Stimulated activated CD8-positive, alpha-beta memory T cell treated with anti-CD3 and anti-CD28 coated beads, Interleukin-15, amount 100 ng/mL, for 24 hours (primary cell): ENCODE measurements at places on chromosomes 1 and 21.

DNA sequence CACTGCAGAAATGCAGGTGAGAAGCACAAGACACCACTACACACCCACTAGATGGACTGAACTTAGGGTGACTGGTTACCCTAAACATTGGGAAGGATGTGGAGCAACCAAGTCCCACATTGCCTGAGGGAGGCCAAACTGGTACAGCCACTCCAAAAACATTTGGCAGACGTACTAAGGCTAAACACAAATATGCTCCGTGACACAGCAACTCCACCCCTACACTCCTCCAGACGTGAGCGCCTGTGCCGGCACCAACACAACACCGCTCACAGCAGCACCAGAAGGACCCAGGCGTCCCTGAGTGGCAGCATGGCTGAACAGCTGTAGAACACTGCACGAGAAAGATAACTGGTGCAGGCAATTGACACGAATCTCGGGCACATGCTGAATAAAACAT is 14.7 kb downstream of the PTTG1IP start:
- DNase-seq, result no peak

DNA sequence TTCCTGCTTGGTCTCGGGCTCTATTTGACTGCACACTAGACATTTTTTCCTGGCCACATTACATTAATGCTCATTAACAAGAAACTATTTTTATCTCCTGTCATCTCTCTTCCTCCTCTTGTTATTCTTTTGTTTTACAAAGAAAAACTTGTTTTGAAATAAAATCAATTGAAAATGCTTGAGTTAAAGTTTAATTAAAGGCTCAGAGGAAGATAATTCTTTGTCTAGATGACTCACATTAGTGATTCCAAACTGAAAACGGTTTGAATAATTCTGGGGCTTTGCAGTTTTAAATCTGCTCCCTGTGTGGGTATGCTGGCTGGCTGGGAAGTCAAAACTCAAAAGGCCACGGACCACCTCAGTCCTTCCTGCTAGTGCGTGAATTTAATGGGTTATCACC is 29.6 kb downstream of the RGS5 start:
- DNase-seq, result no peak

DNA sequence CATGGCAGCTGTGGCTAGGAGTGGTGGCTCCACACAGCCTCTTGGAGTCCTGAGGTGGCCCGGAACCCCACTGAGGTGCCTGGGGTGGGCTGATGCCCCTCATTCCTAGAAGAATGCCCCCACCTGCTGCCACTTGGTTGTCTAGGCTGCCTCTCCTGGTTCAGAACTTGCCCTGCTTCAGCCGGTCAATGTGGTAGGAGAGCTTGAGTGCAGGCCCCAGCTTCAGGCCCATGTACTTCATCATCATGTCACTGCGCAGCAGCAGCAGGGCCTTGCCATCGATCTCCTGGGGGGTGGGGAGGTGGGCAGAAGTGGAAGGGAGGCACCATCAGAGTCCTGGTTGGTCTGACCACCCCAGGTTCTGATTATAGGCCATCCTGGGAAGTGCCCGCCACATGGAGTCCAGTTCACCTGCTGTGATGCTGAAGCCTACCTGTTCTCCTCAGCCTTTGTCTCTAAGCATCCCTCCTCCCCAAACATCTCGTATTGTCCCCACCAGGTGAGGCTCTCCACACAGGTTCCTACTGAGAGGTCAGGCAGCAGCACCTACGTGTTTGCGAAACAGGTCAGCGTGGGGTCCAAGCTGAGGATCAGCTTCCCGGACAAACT is 6.6 kb upstream of the SLFNL1 start:
- no peak for DNase-seq

GRCh38 chr1:5448486-5448885 is 543.7 kb downstream of the NPHP4 start:
- DNase-seq, result no peak

DNA sequence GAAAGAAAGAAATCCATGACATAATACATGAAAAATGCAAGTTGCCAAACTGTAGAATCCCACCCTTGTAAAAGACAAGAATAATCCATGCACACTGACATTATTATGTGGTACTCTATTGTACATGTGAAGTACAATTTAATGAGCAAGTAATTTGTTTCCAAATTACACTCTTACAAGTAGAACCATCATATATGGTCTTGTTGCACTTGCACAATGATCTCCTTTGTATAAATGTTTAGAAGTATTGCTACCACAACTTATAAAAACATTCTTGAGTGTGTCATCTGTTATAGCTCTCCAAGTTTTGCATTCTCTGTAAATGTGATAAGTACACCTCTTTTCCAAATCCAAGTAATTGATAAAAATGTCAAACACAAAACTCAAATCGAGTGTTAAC is 29.1 kb upstream of the ZNF281 start:
- no peak for DNase-seq

- DNase-seq, result no peak
These were observed 22.0 kb upstream of the PRDM15 start for GRCh38 chr21:41901099-41901498.

GRCh38 chr21:24118738-24119459 is 1488.4 kb downstream of the MRPL39 start:
- DNase-seq, result no peak

DNA sequence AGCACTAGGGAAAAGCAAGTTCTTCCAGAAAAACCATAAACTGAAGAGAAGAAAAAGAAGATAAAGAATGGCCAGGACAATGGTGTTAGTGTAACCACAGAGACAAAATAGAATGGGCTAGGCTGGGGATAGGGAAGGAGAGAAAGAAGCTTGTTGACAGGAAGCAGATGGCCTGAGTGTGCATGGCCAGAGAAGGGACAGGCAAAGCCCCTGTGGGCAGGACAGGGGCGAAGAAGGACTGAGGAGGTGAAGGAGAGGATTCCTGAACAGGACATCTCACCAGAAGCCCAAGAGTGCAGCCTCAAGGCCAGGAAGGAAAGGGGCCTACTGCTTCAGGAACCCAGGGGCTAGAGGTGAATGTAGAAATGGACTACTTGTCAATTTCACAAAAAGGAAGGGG is 29.3 kb downstream of the IQGAP3 start:
- DNase-seq, result no peak
